ENCODE measurements at places on chromosomes 7 and 10.

DNA sequence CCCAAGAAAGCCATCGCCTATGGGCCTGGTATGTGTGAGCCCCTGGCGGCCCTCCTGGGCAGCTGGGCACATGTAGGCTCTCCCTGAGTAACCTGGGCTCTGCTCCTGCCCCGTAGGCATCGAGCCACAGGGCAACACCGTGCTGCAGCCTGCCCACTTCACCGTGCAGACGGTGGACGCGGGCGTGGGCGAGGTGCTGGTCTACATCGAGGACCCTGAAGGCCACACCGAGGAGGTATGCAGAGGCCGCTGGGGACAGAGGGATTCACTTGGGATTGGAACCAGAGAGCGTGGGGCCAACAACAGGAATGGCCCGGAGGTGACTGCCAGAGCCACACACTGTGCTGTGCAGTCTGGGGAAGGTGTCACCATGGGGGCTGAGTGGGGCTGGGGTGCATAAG is 7.3 kb downstream of the FLNC start:
- no peak for DNase-seq

- no peak for DNase-seq
Observed at GRCh38 chr10:122526892-122527291, 33.7 kb upstream of the DMBT1 start.

GRCh38 chr10:17548162-17548561 is 69.0 kb downstream of the HACD1 start:
- DNase-seq: no peak

DNA sequence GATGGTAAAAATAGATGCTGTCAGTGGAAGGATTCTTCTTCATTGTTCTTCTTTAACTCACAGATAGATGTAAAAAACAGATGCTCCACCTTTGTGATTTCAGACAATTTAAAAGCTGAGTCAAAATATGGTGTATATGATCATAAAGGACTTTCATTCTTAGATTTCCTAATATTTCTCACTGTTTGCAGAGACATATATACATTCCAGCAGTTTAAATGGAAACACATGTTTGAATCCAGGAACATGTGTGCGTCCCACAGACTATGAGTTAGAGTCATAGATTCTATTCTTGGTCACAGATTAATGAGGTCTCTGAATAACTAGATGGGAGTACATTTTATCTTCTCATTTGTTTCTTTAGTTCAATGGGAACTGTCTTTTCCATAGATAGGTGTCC is 109.6 kb downstream of the BICC1 start:
- no peak for DNase-seq

GRCh38 chr10:124694481-124695220 is 49.5 kb downstream of the FAM53B start:
- no peak for DNase-seq

DNA sequence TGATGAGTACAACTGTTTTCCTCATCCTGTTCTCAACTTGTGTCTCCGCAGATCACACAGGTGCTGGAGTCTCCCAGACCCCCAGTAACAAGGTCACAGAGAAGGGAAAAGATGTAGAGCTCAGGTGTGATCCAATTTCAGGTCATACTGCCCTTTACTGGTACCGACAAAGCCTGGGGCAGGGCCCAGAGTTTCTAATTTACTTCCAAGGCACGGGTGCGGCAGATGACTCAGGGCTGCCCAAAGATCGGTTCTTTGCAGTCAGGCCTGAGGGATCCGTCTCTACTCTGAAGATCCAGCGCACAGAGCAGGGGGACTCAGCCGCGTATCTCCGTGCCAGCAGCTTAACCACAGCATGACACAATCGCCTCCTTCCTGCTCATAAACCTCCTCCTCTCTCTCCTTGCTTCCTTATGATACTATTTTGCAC is 126.7 kb upstream of the PRSS58 start:
- DNase-seq: peak; percentile 61

DNA sequence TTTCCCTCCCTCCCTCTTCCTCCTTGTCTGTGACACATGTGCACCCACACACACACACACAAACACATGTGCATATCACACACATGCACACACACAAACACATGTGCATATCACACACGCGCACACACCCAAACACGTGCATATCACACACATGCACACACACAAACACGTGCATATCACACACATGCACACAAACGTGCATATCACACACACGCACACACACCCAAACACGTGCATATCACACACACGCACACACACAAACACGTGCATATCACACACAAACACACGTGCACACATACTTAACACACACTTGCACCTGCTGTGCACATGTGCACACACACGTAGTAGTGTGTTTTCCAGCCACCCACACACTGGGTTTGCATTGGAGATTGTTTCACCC is 29.4 kb upstream of the KNDC1 start:
- no peak for DNase-seq

DNA sequence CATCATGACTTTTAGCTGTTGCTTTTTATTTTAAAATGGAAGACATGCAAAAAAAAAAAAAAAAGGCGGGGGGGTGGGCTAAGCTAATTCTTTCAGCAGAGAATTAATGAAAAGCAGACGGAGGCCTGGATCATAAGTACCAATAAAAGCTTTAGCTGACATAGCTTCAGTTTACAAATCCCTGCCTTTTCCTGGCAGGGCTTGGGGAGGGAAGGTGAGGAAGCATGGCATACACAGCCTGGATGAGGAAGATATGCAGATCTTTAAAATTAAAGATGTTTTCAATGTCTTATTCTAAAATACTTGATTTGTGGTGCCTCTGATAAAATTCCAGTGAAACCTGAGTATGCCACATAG is 57.0 kb downstream of the ICA1 start:
- DNase-seq: no peak

GRCh38 chr7:155339474-155339873 is 41.8 kb downstream of the INSIG1 start:
- peak; percentile 21 for DNase-seq

All from stimulated activated CD8-positive, alpha-beta memory T cell treated with anti-CD3 and anti-CD28 coated beads, Interleukin-4, amount 100 ng/mL, for 48 hours (primary cell).